ENCODE measurements at places on chromosomes 1 and 21.

- no peak for DNase-seq
These were observed 12.7 kb downstream of the TMCO4 start for GRCh38 chr1:19786988-19787423.

GRCh38 chr1:51520700-51521248 lies 1.7 kb upstream of the EPS15 start:
- no peak for DNase-seq

DNA sequence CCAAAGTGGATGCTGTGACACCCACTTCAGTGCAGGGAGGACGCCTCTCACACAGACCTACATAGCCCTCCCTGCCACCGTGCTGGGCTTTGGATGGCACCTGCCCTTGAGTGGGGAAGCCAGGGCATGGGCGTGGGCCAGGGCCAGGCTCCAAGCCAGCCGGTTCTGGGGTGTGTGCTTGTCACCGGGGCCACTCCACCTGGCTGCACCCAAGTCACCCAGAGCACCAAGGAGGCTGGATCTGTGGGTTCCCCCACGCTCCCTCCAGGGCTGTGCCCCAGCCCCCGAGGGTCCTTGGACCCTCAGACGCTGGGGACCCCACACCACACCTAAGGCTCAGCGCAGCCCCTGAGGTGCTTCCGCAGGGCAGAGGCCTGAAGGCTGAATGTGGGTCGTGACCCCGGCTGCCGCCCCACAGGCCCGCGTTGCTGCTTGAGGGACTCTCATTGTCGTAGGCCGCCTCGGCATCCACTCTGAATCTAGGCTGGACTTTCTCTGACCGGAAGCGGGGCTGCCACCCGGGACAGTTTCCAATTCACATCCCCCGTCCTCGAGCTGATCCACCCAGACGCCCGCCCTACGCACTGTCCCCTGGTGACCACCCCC lies 1.5 kb downstream of the MXRA8 start:
- no peak for DNase-seq

- no peak for DNase-seq
These were observed 769.0 kb downstream of the BRINP3 start for GRCh38 chr1:189708674-189709073.

GRCh38 chr1:203320591-203321272 lies 15.4 kb downstream of the BTG2 start:
- no peak for DNase-seq

DNA sequence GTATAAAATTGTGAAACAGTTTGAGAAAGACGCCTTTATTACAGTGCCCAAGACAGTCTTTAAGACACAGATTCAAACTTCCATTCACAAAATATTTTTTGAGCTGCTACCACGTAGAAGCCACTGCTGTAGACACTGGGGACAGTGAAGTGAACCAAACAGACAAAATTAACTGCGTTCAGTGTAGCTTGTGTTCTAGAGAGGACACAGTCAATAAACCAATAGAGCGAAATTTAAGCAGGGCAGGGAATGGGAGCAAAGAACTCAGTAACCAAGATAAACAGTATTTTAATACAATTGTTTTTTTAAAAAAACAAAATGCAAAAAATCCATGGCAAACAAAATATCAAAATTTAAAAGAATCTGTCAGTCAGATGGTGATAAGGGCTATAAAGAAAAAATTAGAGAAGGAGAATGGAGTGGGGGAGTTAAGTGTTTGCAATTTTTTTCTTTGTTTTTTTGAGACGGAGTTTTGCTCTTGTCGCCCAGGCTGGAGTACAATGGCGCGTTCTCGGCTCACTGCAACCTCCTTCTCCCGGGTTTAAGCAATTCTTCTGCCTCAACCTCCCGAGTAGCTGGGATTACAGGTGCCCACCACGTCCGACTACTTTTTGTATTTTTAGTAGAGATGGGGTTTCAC lies 719 bp upstream of the PARS2 start:
- no peak for DNase-seq

- no peak for DNase-seq
These were observed 22.7 kb downstream of the CLIC6 start for GRCh38 chr21:34691390-34692032.

DNA sequence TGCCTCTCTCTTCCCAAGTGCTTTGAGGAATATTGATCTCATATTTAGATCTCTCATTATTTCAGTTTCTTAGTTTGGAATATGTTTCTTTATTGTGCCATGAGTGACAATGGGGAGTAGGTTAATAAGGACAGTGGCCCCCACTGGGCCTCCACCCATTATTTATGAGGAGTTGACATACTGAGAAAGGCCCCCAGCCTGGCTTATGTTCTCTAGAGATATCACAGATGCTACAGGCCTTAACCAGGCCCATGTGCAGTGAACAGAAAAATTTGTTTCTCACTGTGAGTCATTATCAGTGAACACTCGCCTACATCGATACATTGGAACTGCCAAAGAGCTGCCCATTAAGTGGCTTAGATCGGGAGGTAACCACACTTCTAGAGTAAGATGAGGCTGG lies 35.7 kb upstream of the SYT6 start:
- DNase-seq: no peak

- DNase-seq: no peak
These were observed 25.4 kb upstream of the VWA5B1 start for GRCh38 chr1:20265250-20265649.

DNA sequence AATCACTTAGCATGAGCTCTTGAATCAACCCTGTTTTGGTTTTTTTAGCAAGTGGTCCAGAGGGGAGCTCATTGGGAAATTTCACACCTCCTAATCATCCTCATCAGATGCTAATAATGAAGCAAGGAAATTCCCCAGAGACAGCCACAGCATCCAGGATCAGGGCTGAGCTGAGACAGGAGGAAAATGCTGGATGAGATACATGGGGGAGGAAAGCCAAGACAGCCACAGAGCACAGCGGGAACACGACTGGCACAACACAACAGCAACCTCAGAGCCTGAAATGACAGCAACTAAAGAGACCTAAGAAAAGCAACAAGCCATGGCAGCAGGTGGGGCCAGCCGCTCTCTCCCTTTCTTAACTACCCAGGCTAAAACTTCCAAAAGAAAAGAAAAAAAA lies 70.4 kb downstream of the UBR4 start:
- no peak for DNase-seq
